ENCODE measurements at places on chromosomes 12 and 14. TPM values are rescaled to one million over a fixed set of nuclear protein-coding genes. Genes with fewer than 3 reads are reported as not detected.

LRRC10 gene
- not detected for total RNA-seq

HOXC10 gene
- 2.9 TPM for total RNA-seq

KRT79 gene
- total RNA-seq: 0.46 TPM

LARP4 gene
- total RNA-seq: 39.1 TPM

LMO3 gene
- total RNA-seq: 2.3 TPM

NTN4 gene
- total RNA-seq: 40.3 TPM
